ENCODE measurements at places on chromosomes 6 and 20.

DNA sequence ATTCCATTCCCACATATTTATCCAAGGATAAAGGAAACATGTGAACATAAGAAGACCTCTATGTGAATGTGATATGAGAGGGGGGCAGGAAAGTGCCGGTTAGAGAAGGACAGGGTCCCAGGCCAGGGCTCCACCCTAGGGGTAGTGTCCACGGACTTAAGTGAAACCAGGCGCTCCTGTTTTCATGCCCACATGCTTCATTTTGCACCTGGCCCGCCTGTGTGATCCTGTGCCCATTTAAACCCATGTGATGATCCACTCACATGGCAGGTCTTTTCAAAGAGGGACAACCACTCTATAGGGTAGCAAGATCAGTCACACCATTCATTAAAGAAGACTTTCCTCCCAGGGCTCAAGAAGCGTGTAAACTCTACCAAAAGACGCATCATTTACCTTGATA, 865.3 kb upstream of the GJE1 start:
- no peak for DNase-seq

GRCh38 chr6:72626126-72626525, 4.3 kb downstream of the KCNQ5 start:
- no peak for DNase-seq

DNA sequence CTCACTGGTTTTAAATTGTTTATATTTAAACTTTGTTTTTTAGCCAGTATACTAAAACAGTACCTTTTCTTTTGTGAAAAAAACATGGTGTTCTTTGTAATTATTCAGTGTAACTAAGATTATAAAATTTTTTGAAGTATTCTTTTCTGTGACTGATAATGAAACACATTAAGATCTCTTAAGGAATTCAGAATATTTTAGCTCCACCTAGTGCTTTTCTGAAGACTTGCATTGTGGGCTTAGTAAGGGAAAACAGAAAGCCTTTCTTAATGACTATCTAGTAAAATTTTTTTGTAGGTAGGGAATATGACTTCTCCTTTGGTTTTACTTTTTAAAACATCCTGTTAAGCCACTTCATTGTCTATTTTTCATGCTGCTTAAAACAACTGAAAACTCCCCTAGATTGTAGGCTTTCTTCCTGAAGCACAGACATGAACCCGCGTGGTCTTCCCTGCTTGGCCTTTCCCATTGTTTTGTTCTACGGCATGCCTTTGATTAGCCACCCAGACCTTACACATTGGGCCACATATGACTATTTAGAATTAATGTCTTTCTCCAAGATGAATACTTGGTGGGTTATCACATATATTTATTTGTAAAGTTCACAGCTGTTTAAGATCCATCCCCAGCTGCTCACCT, 72.1 kb downstream of the AFDN start:
- DNase-seq = no peak

GRCh38 chr20:38222231-38222922, 38.2 kb downstream of the KIAA1755 start:
- DNase-seq = peak; percentile 29

DNA sequence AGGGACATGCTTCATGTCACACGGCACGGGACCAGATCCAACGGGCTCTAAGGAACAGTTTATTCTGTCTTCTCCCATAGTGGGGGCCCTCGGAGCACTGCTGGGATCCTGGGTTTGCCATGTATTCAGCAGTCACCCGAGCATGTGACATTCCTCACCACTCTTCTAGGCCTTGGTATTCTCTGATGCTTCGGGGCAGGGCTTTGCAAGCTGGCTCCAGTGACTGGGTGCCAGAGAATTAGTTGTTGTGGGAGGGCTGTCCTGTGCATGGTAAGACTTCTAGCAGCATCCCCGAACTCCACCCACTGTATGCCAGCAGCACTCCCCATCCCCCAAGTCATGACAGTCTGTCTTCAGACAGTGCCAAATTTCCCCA, 5.4 kb downstream of the CCN5 start:
- DNase-seq = no peak

- DNase-seq = peak; percentile 59
These were observed 6.5 kb upstream of the ZSCAN9 start for GRCh38 chr6:28218312-28219248.

GRCh38 chr6:28212510-28213212, 12.4 kb upstream of the ZSCAN9 start:
- no peak for DNase-seq

Data from pancreas (tissue), 10 donors.